ENCODE measurements at places on chromosomes 4 and X.

DNA sequence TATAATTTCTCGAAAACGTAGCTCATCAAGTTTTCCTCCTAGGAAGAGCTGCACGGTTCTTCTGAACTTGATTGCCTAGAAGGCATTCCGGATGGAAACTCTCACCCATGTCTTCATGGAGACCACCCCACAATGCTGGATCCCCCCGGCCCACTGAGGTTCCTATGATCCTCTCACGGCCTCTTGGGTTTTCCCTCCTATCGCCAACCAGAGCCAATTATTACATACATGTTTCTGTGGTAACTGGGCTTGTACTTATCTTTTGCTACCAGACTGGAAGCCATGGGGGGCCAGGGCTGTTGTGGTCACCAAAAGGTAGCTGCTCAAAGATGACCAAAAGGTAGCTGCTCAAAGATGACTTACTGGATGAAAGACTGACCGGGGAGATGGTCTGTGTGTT is 131.5 kb downstream of the AFAP1 start:
- no peak for DNase-seq

DNA sequence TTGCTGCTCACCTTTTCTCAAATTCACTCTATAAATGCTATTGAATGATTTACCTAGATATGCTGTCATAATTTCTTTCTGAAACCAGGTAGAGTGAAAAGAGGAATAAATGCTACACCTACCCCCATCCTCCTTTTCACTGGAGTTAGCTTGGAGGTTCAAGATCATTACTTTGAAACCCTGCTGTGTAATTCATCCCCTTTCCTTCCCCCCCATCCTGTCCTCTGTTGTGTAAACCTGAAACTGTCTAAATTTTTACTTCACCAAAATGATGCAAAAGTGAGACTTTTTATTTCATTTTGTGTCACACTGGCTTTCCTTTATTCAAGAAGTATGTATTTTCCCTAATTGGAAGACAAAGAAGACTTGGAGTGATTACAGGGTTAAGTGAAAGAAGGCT is 5.4 kb downstream of the ZCCHC18 start:
- DNase-seq: no peak

DNA sequence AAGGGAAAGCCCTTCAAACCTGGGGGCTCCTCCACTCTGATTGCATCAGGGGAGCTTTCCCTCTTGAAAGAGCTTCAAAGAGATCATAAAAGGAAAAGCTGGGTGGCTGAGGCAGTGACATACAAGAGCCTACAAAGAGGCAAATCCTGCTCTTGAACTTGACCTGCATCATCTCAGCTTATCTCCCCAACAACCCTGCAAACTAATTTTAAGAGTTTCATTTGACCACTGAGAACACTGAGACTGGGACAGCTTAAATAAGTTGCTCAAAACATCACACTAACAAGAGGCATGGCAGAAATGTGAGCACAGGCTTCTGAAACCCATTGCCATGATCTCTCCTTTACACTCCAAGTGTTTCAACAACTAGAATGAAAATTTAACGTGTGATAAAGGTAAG is 101.6 kb upstream of the PPARGC1A start:
- DNase-seq: no peak

- no peak for DNase-seq
Observed at GRCh38 chrX:150282953-150283352, 80.2 kb upstream of the MAMLD1 start.

GRCh38 chrX:9326369-9326768 is 138.5 kb upstream of the TBL1X start:
- no peak for DNase-seq

DNA sequence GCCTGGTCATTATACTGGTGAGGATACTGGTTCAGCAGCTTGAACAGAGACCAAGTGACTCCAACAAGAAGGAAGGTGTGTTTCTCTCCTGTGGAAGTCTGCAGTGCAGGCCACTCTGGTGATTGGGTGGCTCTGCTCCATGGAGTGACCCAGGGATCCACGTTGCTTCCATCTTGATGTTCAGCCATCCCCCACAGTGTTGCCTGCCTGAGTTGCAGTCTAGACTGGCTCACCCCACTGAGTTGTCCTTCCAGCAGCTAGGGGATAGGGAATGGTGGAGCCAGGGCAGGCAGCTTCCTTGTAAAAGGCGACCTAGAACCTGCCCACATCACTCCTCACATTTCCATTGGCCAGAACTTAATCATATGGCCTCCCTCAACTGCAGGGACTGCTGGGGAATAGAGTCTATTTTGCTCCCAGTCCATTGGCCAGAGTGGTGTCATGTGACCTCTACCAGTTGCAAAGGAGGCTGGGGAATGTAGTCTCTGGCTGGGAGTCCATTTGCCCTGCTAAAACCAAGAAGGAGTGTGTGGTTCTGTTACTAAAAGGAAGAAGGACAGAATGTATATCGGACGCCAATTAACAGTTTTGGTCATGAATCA is 8.0 kb downstream of the MAN2B2 start:
- DNase-seq: peak; percentile 48

DNA sequence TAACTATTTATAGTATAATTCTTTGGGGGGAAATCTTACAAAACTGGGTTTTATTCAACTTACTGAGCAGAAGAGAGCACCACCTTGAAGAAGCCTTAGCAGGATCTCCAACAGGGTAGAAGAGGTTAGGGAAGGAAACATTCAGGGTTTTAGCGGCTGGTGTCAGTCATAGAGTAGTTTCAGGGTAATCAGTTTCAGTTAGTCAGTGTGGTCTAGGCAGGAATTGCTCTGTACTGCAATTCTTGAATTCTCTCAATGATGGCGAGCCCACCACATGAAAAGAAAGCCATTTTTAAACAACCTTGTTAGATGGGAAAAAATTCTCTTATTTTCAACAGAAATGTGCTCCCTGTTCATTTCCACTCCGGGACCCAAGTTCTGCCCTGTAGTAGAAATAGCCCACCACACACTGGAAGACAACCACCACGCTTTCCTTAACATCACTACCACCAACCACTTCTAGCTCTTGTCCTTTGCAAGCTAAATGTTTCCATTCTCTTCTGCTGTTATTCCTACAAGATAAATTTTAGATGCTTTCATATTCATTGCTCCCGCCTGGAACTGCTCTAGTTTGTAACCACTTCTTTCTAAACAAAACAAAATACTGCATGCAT is 25.9 kb downstream of the COL25A1 start:
- no peak for DNase-seq

- peak; percentile 68 for DNase-seq
Observed at GRCh38 chr4:67327245-67328017, 217.9 kb downstream of the CENPC start.

- DNase-seq: no peak
Observed at GRCh38 chr4:1646690-1647089, 37.4 kb downstream of the FAM53A start.

- DNase-seq: no peak
Observed at GRCh38 chr4:151718984-151719955, 41.5 kb downstream of the GATB start.

DNA sequence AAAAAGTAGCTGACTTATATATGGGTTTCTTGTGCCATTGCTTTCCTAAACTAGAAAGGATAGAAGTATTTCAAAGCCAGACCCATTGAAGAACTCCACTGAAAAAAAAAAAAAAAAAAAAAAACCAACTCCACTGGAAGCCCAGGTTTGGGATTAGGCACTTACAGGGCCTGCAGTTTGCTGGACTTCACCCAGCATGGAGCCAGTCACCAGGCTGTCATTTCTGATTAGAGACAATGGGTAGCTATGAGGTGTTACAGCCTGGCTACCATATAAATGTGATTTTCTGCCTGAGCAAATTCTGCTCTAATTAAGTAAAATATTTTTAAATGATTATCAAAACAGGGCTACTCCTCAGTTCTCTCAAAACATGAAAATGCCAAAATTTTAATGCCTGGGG is 49.5 kb downstream of the HS6ST2 start:
- no peak for DNase-seq

DNA sequence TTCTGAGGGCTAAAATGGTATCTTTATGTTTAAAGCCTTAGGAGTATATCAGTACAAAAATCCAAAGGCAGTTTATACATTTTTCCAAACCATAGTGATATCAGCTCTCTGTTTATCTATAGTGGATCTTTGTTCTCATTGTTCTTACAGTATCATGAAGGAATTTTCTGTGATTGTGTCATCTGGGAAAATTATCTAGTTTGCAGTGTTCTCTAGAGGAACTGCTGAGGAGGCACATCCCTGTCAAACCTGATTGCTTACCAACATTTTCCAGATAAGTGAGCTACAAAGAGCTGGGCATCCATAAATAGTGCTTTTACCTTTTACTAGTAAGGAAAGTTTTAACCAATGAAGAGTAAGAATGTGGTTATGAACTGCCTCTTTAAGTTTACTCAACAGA is 44.9 kb upstream of the SLC25A31 start:
- peak; percentile 26 for DNase-seq

DNA sequence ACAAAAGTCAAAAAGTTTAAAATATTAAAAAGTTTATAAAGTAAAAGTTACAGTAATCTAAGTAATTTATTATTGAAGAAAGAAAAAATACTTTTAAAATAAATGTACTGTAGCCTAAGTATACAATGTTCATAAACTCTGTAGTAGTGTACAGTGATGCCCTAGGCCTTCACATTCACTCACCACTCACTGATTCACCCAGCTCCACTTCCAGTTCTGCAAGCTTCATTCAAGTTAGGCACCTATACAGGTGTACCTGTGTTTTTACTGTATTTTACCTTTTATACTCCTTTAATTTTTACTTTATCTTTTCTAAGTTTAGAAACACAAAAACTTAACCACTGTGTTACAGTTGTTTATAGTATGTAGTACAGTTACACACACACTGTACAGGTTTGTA is 40.1 kb upstream of the AGA start:
- DNase-seq: no peak

DNA sequence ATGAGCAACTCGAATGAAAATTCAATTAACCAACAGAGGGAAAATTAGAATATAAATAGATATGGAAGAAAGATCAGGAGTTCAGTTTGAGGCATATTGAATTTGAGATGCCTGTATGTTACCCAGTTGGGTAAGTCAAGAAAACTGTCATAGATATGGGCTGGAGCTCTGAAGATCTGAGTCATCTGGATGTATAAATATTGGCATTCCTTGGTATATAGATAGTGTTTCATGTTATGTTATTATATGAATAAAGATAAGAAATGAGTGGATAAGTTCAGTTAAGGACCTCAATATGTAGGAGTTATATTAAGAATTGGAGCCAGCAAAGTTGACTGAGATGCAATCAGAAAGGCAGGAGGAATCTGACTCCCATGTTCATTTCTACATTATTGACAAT is 543.6 kb upstream of the SMIM31 start:
- DNase-seq: no peak

GRCh38 chr4:79334783-79335182 is 8.9 kb upstream of the NAA11 start:
- DNase-seq: no peak

DNA sequence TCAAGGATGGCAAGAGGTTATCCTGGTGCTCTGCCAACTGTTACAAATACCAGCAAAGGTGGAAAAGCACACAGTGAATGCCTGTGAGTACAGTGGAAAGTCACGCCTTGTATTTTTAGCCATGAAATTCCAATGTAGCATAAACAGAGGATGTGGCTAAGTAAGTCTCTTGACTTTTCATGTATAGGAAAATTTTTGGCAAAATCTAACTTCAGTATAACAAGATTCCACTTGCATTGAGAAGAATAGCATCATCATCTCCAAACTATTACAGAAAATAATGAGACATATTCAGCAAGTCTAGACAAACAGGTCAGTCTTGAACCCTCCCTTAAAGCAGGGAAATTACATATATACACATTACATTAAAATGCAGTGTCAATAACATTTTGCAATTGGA is 7.9 kb downstream of the SLC10A6 start:
- no peak for DNase-seq

- no peak for DNase-seq
Observed at GRCh38 chr4:93657527-93657926, 171.0 kb upstream of the ATOH1 start.

DNA sequence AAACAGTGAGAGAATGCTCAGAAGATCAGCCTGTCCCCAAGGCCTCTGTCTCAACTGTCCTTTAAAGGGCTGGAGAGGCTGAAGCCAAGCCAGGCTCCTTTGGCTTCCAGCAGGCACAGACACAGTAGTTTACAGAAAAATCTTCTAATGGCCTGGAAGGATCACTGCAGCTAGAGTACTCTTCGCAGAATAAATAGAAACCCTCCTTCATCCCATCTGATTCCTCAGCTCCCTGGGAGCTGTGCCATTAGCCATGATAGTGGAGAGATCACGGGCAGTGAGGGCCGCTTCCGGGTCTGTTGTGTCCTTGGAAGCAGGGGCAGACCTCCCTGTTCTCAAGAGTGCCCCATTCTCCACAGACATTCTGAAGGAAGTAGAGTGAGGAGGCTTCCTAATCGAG is 63.1 kb downstream of the CCNI start:
- DNase-seq: no peak

- peak; percentile 55 for DNase-seq
Observed at GRCh38 chrX:56812515-56813105, 83.6 kb downstream of the NBDY start.

- DNase-seq: peak; percentile 15
Observed at GRCh38 chr4:149796381-149796780, 19.3 kb downstream of the IQCM start.

DNA sequence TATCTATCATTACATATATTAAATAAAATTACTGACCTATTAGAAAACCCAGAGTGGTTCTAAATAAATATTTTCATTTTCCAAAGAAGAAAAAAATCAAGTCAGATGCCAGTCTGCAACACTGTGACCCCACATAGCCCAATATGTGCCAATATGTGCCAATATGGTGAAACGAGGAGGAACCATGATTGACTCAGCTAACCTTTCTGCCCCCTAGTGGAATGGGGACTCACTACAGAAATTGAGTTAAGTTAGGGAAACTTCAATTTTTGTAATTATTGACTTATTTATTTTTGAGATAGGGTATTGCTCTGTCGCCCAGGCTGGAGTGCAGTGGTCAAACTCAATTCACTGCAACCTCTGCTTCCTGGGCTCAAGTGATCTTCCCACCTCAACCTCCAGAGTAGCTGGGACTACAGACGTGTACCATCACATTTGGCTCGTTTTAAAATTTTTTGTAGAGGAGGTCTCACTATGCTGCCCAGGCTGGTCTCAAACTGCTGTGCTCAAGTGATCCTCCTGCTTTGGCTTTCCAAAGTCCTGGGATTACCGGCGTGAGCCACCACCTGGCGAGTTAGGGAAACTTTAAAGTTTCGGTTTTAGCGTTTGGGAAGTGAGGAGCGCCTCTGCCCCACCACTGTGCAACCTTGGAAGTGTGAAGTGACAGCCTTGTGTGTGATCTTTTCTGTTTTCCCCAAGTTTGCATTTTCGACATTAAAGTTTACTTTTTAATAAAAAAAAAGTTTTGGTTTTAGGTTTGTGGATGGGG is 116.8 kb upstream of the SHISA3 start:
- DNase-seq: peak; percentile 63

DNA sequence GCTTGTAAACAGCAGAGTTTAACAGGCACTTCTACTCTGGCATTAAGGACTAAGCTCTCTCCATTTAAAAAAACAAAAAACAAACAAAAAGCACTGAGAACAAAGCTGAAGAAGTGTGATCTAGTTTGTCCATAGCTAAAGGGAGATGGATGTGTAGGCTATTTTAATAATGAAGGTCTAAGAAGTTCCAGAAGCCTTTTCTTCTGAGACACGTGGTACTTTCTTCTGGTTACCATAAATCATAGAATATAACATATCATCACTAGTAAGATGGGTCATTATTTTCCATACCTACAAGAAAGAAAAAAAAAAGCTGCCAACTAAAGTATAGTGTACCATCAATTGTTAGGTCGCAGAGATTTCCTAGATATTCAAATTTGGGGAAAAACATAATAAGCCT is 722 bp upstream of the NBDY start:
- peak; percentile 24 for DNase-seq

- no peak for DNase-seq
Observed at GRCh38 chr4:37757761-37758160, 68.7 kb upstream of the PGM2 start.

- peak; percentile 1 for DNase-seq
Observed at GRCh38 chr4:100649417-100649816, 131.6 kb upstream of the EMCN start.
